Epithelial cell of alveolus of lung (primary cell): ENCODE measurements at places on chromosomes 5 and 9. TPM values are rescaled to one million over a fixed set of nuclear protein-coding genes. Genes with fewer than 3 reads are reported as not detected.

The BAAT gene
- total RNA-seq, result 0.13 and 0.56 TPM in 2 replicates

The SLC1A1 gene
- total RNA-seq, result 0.96 and 8.9 TPM in 2 replicates

The MAMDC4 gene
- 0.91 and 2.2 TPM in 2 replicates for total RNA-seq

The ZDHHC11 gene
- 1.3 TPM in 1 of 2 replicates, not detected in the other for total RNA-seq

The OR1J2 gene
- total RNA-seq, result not detected in 2 replicates

The CYLC2 gene
- total RNA-seq, result not detected in 2 replicates

The PCA3 gene
- total RNA-seq, result not detected in 2 replicates

The ARSI gene
- total RNA-seq, result 14.1 and 19.5 TPM in 2 replicates

The ZNF300 gene
- 3.6 and 6.6 TPM in 2 replicates for total RNA-seq

The SAXO1 gene
- not detected in 2 replicates for total RNA-seq
